HT1080 (cell line): ENCODE measurements at places on chromosomes 2 and 18.

DNA sequence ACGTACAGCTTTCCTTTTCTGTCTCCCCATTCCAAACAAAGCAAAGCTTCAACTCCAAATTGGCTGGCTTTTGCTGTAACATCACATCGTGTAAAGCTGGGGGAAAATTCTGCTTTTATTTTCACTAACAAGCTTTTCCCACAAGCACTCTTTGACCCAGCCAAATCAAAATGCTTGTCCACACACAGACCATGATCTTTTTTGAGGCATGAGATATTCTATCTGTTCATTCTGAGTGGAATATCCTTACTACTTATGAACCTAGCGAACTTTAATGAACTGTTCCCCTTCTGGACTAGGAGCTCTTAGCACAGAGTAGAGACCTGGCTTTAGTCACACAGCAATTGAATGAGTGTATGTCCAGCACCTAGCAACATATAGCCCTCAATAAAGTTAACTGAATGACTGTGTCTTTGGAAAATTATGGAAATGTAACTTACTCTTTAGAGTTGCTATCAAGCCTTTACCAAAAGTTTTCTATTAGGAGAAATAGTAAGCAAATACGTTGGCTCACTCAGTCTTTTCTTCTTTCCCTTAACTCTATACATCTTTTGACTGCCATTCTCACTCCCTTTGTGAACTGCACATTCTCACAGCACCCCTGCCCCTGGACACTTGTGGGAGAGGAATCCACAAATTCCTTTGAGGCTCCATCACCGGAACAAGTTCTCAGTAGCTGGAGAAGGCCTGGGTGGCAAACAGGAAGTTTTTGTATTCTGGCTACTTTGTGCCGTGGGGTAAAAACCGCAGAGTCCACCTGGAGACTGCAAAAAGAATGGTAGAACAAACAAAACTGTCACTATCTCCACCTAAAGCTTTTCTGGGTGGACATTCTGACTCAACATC, 1.3 kb upstream of the UBE2E3 start:
- DNase-seq, result peak; percentile 91

DNA sequence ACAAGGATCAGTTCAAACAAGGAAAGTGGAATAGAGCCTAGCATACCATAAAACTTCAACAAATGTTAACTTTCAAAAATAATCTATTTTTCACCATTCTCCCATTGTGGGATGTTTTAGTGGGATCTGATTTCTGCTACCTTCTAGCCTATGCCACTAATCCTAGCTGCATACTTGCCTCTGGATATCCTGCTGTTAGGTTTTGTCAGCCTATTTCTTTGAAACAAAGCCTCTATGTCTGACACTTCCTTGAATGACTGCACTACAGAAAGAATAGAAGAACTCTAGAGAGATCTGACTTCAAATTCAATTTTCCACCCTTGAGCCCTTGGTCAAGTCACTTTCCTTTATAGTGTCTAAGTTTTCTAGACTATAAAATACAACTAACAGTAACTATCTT, 291.5 kb downstream of the PTH2R start:
- DNase-seq, result no peak

- no peak for DNase-seq
These were observed 183.5 kb upstream of the GCFC2 start for GRCh38 chr2:75894170-75894569.

- DNase-seq, result no peak
These were observed 131.4 kb upstream of the LHCGR start for GRCh38 chr2:48886919-48887318.

- DNase-seq, result no peak
These were observed 62.8 kb downstream of the PRELID3A start for GRCh38 chr18:12470382-12471075.

GRCh38 chr2:166307326-166307725, 68.4 kb downstream of the SCN9A start:
- DNase-seq, result no peak

GRCh38 chr2:44324971-44325426, 36.3 kb downstream of the PREPL start:
- DNase-seq, result peak; percentile 8

- DNase-seq, result no peak
These were observed 110.6 kb upstream of the RIOK3 start for GRCh38 chr18:23342506-23342905.

GRCh38 chr2:120219766-120220165, 3.4 kb downstream of the TMEM185B start:
- no peak for DNase-seq

DNA sequence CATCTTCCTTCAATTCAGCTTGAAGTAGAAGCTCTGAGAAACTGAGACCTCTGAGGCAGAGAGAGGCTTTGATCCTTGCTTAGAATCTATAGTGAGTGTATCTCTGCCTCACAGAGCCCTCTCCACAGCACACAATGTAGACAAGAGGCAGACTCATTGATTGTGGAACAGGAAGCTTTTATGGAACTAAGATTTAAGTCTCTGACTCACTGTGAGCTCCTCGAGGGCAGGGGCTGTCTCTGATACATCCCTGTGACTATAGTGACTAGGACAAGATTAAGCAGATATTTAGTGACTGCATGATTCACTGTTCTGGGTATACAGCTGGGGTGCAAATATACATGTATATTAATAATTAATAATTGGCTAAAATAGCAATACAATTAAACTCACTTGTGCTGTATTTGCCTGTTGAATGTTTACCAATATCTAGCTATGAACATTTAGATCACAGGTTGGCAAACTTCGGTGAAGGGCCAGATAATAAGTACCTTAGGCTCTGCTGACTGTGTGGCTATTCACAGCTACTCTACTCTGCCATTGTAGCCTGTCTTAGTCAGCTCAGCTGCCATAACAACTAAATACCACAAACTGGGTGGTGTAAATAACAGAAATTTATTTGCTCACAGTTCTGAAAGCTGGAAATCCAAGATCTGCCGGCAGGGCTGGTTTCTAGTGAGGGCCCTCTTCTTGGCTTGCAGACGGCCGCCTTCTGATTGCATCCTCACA, 54.4 kb downstream of the ARHGEF4 start:
- DNase-seq, result peak; percentile 21

DNA sequence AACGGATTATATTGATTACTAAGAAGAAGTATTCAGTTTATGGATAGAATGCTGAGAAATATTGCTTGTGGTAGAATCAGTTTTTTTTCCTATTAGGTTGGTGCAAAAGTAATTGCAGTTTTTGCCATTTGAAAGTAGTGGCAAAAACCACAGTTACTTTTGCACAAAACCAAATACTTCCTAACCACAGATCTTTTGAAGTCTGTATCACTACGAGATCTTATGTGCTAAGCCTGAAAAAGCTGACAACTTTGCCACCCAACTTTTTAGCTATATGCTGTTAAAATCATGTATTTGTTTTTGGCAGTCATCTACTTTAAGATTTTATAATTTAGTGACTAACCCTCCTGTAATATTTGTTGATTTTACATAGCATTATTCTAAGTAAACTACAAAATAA, 24.6 kb downstream of the DNAJC10 start:
- DNase-seq, result no peak

DNA sequence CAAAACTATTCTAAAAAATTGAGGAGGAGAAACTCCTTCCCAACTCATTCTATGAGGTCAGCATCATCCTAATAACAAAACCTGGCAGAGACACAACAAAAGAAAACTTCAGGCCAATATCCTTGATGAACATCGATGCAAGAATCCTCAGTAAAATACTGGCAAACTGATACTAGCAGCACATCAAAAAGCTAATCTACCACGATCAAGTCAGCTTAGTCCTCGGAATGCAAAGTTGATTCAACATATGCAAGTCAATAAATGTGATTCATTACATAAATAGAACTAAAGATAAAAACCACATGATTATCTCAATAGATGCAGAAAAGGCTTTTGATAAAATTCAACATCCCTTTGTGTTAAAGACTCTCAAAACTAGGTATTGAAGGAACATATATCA, 63.1 kb downstream of the EHBP1 start:
- no peak for DNase-seq

DNA sequence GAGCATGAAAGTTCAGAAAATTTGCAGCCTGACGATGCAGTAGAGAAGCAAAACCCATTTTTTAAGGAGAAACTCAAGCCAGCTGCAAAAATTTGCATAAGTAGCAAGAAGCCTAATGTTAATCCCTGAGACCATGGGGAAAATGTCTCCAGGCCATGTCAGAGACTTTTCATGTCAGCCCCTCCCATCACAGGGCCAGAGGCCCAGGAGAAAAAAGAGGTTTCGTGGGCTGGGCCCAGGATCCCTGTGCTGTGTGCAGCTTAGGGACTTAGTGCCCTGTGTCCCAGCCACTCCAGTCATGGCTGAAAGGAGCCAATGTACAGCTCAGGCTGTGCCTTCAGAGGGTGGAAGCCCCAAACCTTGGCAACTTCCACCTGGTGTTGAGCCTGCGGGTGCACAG, 533.0 kb downstream of the THSD7B start:
- DNase-seq, result no peak

DNA sequence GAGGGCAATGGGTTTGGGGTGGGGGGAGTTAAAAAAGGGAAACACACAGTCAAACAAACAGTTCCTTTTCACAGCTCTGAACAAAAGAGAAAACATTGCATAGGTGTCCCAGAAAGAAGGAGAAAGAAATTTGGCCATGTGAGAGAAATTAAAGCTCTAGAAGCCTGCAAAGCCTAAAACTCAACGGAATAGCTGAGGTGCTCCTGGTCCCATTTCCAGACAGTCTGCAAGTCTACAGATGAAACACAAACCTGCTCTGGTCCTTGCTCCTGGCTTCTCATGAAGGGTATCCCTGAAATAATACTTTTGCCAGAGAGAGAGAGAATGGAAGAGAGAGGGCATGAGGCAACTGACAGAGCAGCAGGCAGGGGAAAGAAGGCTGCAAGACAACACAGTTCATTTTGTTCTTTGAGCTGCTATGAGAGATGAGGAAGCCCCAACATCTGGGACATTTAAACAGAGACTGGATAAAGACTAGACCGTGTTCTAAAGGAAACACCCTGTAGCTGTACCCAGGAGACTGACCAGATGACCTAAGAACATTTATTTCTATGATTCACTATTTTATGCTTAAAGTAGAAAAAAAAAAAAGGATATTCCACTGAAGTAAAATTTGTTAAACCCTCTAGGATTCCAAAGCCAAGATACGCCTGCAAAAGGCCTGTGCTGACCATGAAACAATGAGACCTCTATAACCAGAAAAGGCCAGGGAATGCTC, 57.3 kb upstream of the CYP26B1 start:
- DNase-seq, result no peak

DNA sequence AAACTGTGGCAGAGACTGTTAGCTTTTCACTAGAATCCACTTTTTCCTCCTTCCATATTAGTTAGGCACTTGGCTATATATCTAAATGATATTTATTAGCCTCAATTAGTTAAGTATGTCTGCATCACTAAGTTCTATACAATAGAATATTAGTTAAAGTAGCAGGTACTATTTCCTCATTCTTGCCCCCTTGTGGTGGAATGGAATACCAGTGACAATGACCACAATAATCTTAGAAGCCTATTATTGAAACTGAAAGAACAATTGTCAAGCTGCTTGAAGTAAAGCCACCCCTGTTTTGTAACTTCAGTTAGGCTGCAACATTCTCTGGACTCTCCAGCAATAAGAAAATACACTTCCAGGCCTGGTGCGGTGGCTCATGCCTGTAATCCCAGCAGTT, 476.3 kb upstream of the VWC2L start:
- no peak for DNase-seq

DNA sequence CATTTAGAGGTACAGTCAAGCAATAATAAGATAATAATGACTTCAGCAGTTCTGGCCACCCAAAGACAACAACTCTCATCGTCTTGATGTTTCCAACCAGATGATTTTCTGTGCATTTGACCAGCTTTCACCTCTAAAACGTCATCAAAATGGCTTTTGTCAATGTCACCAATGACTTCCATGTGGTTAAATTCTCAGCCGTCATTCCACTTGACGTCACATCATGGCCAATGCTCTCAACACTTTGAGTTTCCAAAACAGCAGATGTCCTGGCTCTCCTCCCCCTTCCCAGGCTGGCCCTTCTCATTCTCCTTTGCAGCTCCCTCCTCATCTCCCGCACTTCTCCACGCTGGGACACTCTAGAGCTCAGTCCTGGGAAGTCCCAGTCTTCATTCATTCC, 258.3 kb downstream of the BCL2 start:
- DNase-seq, result no peak

DNA sequence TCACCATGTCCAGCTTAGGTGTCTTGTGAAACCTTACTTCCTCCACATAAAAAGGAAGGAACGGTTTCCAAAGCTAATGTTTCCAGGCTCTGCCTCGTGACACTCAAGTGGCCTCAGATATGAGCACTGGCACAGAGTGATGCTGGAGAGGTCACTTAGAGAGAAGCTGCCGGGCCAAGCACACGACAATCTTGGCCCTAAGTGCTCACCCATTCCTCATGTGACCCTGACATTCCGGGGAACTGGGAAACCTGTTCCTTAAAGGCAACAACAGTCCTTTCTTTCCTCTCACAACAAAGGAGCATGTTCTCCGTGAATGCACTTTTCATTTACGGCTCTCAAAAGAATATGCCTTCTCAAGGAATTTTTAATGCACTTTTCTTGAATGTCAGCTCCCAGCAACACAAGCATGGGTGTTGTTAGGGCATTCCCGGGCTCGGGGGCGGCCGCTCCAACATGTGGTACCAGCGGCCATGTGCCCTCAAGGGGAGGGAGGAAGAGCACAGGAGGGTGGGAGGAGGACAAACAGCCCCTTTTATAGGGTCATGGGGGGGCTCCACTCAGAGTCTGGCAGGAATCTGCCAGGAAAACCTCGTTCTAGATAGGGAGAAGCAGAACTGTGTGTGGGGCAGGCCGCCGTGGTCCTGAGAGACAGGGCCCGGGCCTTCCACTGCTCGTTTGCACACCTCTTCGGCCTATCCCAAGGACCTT, 118.6 kb downstream of the MBP start:
- no peak for DNase-seq

- no peak for DNase-seq
These were observed 605 bp downstream of the ZNF2 start for GRCh38 chr2:95166065-95166763.

GRCh38 chr2:143889216-143889615, 630.7 kb downstream of the ZEB2 start:
- DNase-seq, result no peak

DNA sequence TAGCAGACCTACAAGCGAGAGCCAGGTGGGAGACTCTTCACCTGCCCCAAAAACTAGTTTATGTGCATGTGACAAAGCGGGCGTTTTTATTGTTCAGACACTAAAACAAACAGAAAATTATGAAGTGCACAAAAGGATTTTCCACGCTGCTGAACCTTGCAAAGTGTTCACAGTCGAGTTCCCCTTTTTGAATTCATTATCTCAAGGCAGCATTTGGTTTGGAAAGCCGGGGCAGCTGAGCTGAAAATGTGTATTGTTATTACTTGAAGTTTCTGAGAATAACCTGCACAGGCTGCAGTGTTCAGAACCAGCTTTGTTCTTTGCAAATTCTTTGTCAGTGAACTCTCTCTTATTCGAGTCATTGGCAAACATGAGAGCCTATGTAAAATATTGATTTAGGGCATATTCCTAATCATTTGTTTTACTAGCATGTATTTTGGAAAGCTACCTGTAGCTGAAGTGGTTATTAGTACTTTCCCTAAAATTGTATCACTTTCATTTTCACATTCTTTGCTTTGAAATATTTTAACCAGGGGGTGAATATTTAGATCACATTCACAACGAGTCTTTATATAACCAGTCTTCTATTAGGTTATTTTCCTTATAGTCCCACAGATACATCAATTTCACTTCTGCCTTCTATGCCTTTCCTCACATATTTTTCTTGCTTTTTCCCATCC, 59.5 kb downstream of the LRRTM1 start:
- DNase-seq, result no peak
